ENCODE measurements at places on chromosomes 1 and 21.

GRCh38 chr1:16144325-16145029 is 11.4 kb downstream of the EPHA2 start:
- no peak for DNase-seq

- DNase-seq = no peak
Measured at GRCh38 chr1:119324198-119324597, 44.4 kb upstream of the HAO2 start.

- no peak for DNase-seq
Measured at GRCh38 chr1:207088701-207089626, at the start of gene C4BPB. Gene C4BPB (plus strand): TSS chr1:207088860. CDS start chr1:207089532, 672 bp downstream.

DNA sequence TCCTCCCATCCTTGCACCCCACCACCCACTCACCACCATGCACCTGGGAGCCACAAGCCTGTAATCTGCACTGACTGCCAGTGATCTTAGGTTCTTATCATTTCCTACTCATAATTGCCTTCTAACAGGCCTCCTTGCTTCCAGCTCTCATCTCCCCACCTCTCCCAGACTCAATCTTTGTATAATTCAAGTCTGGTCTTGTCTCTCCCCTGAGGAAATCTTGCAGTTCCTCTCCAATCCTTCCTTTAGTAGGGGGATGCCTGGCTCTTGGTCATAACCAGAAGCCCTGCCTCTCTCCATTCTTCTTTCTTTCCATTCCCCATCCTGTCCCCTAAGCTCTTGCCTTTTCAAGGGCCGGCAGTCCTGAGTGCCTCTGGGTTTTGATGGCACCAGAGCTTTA is 27.8 kb downstream of the PIGM start:
- DNase-seq = no peak

DNA sequence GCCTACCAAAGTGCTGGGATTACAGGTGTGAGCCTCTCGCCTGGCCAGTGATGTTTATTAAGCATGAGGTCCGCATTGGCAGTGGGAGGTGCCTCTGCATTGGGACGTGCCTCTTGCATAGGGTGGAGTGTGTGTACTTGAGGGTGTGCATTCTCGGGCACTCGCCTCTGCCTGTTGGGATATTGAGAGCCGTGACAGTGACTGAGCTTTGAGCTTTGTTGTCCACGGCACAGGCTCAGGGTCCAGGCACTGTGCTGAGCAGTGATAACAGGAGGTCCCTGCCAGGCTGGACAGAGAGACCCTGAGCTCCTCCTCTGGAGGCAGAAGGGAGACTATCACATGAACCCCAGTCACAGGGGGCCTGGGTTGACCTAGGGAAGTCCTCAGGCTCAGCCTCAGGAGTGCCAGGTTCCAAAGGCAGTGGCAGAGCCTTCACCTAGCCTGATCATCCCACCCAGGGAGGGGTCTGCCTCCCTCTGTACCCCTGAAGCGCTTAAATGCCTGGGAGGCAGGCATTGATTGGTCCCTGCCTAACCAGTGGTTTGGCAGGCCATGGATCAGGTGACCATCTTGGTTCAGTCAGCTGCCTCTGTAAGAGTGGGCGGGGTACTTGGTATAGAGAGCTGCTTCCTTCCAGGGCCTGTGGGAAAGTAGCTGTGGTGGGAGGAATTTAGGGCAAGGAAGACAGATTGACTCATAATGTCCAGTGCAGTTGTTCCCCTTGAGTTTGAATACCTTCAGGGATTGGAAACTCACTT is 213.8 kb upstream of the TMEM51 start:
- DNase-seq = no peak
